Activated CD4-positive, alpha-beta T cell treated with anti-CD3 and anti-CD28 coated beads for 1 hour (primary cell): ENCODE measurements at places on chromosomes 3 and 15.

DNA sequence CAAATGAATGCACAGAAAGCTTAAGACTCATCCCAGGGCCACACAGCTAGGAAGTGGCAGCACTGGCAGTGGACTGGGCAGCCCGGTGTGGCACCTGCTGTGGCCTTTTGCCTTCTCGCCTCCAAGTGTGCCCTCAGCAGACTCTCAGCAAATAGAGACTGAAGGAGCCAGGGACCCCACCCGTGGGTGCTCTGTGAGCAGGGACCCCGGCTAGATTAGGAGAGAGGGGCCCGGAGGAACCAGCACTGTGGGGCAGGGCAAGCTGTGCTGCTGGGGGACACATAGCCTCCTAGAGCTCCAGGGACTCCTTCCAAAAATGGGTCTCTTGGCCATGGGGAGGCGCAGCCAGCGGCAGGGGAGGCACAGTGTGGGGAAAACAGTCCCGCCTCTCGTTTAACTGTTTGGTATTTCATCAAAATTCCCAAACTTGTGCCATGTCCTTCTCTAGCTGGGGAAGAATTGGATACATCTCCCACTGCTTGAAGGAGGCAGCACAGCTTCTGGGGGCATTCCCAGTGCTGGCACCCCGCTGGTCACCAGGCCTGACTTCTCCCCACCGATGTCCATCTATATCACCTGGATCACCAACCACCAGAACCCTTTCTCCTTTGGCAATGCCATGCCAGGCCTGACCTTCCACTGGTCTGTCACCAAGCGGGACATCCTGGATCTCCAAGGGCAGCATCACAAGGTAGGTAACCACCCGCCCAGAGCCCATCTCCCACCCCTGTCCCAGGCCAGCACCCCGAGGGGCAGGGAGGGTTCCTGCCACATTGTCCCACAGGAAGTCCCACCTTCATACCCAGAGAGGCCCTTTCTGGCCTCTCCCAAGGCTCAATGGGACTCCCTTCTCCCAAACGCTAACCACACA is 12.0 kb upstream of the TXNRD3 start:
- no peak for DNase-seq

DNA sequence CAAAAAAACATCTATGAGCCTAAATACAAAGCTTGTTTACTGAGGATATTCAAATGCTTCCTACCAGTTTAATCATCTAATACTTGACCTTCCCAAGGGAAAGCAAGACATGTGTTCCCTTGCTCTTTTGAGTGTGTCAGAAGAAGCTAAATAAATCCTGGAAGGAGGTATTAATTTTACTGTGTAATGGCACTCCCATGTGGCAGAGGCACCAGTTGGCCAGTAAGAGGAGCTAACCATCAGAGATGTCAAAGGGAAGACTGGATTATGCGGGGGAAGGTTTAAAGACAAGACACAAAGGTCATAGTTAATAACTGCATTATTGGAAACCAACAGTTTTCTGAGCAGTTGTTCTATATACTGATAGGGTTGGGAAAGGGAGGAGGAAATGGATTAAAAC is 125.1 kb downstream of the SUCLG2 start:
- no peak for DNase-seq

DNA sequence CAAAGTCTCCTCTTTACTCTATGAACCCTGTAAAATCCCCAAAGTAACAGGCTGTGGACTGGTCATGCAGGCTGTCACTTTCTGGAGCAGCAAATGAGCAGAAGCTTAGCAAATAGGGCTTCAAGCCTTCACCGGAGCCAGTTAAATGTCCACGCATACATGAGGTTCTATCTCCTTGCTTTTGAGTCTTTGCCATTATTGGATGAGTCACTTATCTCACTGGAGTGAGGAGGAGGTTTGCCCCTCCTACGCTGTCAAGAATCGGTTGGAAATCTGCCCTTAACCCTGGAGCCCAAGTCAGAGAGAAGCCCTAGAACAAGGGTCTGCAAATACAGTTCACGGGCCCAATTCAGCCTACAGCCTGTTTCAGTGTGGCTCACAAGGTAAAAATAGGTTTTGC is 126.1 kb upstream of the CTNNB1 start:
- no peak for DNase-seq

- DNase-seq: no peak
Observed at GRCh38 chr3:37310666-37311050, 136.3 kb upstream of the LRRFIP2 start.
